ENCODE measurements at places on chromosomes 5 and 9. TPM values are rescaled to one million over a fixed set of nuclear protein-coding genes. Genes with fewer than 3 reads are reported as not detected.

DNA sequence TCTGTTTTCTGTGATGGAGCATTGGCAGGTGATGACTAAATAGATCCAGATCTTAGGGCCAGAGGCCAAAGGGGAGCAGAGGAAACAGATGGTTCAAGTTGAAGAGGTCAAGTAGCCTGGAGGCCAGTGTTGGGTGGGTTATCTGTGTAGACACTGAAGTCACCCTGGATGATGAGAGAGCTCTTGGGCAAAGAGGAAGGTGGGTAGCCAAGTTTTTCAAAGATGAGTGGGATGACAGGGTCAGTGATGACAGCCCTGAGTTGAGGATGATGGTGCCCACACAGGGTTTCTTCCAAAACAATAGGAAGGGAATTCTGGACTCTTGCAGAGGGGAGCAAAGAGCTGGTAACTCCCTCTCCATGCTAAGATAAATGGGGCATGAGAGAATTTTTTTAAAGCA, 76.6 kb downstream of the CD180 start:
- DNase-seq = no peak

Gene CA9
- not detected for total RNA-seq

GRCh38 chr9:122107291-122107805, 14.2 kb upstream of the TTLL11 start:
- no peak for DNase-seq

Gene IL5
- total RNA-seq = not detected

GRCh38 chr5:120465436-120465961, 1.4 kb downstream of the PRR16 start:
- DNase-seq = peak; percentile 11

- no peak for DNase-seq
Observed at GRCh38 chr5:135480511-135480910, 28.4 kb upstream of the TIFAB start.

DNA sequence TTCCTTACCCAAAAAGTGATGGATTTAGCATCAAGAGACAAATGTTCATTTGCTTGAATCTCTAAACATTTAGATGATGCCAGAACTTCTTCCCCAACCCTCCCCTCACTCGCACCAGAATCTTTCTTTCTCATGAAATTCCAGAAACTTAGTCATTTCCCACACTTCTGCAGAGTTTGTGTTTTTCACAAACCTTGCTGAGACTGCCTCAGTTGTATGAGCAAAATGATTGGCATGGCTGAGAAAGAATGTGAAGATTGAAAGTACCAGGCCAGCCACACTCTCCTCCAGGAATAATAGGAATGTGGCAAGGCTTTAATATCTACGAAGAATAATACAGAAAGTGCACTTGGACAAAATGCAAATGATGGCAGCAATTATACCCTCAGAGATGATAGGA, 428.3 kb upstream of the CDH6 start:
- DNase-seq = no peak

- no peak for DNase-seq
Observed at GRCh38 chr5:81336556-81336955, 35.2 kb downstream of the ZCCHC9 start.

DNA sequence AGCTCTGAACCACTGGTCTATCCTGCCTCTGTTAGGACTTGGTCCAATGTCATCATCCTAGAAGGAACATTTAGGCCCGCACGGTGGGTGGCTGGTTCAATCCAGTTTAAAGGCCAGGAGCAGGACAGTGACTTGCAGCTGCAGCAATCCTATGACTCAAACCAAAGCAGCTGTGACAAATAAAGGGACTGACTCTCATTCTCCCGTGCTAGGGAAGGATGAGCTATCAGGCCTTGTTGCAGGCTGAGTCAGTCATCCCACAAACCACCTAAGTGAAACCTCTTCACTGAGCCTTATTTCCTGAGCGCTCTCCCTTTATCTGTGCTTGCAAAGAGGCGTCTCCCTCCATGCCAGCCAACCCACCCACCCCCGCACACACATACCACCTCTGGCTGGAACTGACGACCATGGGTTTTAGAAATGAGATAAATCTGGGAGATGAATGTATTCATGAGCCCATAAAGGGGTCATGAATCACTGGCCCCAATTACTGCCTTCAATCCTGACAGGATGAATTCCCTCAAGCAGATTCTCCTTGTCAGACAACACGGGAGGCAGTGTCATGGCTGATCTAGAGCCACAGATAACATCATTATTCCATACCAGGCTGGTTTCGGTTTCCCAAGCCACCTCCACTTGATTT, 93.4 kb downstream of the KCNIP1 start:
- peak; percentile 11 for DNase-seq

Gene ITGA2
- 9.5 TPM for total RNA-seq

- no peak for DNase-seq
Observed at GRCh38 chr9:89512382-89512781, 14.5 kb upstream of the SEMA4D start.

Gene RASA1
- 33.3 TPM for total RNA-seq

GRCh38 chr9:126173929-126174328, 152.7 kb upstream of the MVB12B start:
- no peak for DNase-seq

GRCh38 chr5:158430166-158430797, 571.3 kb upstream of the CLINT1 start:
- DNase-seq = no peak

Gene FBXL7
- 47.4 TPM for total RNA-seq

DNA sequence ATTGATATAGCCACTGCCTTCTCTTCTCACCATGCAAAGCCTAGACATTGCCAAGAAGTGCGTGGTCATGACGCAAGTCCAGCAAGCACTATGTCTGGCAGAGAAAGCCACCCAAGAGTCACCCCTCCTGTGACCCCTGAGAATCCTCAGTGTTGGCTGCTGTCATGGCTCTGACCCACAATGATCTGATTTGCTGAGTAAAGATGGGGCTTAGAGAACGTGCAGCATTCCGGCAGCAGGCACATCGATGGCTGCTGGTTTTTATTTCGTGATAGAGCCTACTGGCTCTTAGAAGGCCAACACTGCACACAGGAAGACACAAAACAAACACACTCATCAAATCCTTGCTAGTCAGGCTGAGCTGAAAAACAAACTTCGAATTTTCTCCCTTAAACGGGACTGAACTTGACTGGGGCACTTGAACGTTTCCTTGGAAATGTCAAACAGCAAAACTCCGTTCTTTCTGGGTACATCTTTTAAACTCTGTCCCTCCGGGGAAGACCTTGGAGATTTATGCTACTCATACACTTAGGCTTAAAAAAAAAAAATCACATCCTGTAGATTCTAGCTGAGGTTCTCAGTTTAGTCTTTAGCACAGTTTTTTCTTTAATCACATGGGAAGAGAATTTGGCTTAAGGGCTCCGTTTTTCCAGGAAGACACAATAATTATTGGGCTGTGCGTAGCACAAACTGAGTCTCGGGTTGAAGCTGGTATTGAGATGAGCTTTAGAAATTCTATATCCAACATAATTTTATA, 88.2 kb upstream of the BASP1 start:
- DNase-seq = no peak

DNA sequence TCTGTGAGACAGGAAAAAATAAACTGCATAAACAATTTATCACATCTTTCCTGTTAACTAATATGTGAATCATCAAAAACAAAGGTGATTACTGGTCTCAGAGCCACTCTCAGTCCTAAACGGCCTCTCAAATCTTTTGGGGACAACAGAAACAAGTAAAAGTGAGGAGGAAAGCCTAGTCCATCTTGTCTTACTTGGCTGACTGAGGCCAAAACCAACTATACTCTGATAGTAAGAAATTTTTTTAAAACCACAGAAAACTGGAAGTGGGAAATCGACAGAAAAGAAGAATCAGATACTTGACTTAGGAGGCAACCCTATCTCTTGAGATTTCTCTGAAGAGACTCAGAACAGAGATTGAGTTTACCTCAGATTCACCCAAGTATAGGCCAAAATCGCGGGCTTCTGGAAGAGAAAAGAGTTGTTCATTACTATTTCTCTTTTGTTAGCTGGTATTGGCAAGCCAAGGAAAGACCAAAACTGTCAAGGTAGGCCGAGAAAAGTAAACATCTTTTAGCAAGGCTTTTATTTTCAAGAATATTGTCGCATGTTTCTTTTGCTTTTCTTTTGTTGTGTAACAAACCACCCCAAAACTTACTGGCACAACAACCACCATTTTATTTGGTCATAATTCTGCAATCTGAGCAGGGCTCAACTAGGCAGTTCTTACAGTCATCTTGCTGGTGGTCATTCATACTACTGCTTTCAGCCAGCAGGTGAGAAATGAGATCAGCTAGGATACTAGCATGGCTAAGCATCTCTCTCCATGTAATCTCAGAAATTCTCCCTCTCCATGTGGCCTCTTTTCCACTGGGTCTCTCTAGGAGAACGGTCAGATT, 46.1 kb downstream of the RFX3 start:
- no peak for DNase-seq

GRCh38 chr5:3024976-3025375, 273.5 kb upstream of the IRX2 start:
- DNase-seq = no peak

Gene RIC1
- total RNA-seq = 22.5 TPM

Gene HAVCR1
- not detected for total RNA-seq

Gene PRDM9
- total RNA-seq = not detected

DNA sequence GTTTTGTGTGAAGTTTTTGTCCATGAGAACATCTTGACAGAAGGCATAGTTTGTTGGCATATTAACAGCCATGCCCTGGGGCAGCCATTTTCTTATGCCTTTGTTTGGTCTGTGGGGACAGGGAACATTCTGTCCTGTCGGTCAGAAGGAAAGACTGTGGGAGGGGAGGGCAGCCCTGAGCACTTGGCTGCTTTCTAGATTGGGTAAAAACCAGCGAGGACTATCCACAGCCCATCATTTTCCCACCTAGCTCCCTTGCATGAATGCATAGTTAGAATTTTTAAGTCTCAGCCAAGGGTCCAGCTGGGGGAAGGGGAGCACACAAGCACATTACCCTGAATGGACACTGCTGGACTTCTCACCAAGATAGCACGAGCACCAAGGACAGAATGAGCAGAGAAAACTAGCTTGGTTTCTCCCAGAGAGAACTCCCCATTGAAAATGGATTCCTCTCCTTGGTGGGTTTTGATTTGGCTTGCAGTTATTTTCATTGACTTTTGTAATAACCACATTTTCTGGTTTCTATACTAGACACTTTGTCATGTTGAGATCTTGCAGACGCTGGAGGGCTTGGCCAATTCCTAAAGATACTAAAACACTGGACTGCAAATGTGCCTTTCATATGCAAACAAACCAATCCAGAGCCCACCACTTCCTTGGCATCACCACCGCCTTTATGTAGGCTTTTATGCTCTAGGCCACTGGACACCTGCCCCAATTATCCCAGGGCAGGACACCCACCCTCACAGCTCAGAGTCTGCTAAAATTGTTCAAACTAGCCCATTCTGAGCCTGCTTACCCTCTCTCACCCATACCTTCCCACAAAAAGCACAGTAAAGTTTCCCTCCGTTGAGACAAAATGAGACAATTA, 129.9 kb downstream of the BOD1 start:
- DNase-seq = no peak

Gene ZNF366
- 0.75 TPM for total RNA-seq

GRCh38 chr5:171574376-171574775, 154.9 kb downstream of the FGF18 start:
- no peak for DNase-seq

Gene SPAAR
- 0.68 TPM for total RNA-seq

Gene SDHA
- 225 TPM for total RNA-seq

- no peak for DNase-seq
Observed at GRCh38 chr5:532521-533242, 8.4 kb upstream of the SLC9A3 start.

Gene KIF4B
- total RNA-seq = not detected

Gene BSPRY
- total RNA-seq = 9.0 TPM

- DNase-seq = no peak
Observed at GRCh38 chr9:84238652-84239051, 101.9 kb downstream of the SLC28A3 start.

DNA sequence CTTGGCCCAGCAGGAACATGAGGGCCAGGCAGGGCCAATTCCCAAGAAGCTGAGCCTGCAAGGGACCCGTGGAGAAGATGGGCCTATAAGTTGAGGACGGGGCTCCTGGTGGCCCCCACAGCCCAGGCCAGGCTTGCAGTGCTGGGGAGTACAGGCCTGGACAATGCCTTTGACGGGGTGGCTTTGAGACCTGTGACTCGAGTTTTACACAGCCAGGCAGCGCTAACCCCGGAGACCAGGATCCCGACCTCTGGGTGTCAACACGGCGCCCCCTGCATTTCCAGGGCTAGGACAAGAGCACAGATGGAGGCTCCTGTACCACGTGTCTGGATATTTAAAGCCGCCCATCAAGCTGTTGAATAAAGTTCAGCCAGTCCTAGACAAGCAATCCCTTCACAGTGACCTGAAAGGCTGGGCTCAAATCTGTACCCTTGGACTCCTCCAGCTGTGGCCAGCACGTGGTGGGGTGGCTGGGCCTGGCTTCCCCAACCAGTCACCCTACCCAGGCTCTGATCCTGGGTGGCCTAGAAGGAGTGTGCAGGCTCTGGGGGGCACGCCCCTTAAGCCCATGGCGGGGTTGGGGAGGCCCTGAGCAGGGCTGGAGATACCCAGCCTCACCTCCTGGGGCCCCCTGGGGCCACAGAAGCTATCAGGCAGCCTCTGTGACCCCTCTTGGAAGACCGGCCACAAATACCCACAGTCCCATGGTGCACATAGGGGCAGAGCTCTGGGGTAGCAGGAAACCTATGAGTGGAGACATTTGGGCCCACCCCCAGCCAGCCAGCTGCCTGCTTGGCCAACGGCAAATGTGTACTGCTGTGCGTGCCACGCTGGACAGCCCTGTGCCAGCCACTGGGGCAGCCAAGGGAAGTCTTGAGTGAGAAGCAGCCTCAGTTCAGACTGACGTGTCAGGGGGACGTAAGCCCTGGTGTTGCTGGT, 88.7 kb downstream of the NTNG2 start:
- no peak for DNase-seq

Gene FBN2
- 16.1 TPM for total RNA-seq

DNA sequence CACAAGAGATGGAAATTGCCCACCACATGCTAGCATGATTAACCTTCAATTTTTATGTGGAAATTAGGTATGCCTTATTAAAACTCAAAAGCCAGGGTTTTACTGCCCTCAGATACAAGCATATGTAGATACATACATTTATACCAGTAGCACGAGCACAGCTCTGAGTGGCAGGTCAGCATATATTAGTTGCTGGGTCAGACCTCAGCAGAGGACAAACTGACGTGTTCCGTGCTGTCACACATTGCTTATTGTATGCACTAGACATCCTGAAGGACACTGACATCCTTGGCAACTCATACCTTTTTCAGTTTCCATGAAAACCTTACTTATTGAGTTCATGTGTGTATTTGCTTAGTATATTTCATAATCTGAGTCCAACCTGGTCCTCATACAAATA, 307.7 kb downstream of the TLE1 start:
- DNase-seq = no peak

- no peak for DNase-seq
Observed at GRCh38 chr5:112787261-112787660, 49.6 kb downstream of the APC start.

GRCh38 chr9:129289131-129289731, 111.2 kb upstream of the IER5L start:
- DNase-seq = no peak

Gene GPRIN1
- 2.1 TPM for total RNA-seq

Gene ENHO
- total RNA-seq = 1.7 TPM

Gene CDH6
- 1.1 TPM for total RNA-seq

- DNase-seq = no peak
Observed at GRCh38 chr5:37851305-37851704, 11.5 kb upstream of the GDNF start.
